Activated CD8-positive, alpha-beta memory T cell treated with anti-CD3 and anti-CD28 coated beads for 24 hours (primary cell): ENCODE measurements at places on chromosomes 12 and 14.

GRCh38 chr12:124321040-124321481 is 26.2 kb downstream of the RFLNA start:
- peak; percentile 88 for DNase-seq

DNA sequence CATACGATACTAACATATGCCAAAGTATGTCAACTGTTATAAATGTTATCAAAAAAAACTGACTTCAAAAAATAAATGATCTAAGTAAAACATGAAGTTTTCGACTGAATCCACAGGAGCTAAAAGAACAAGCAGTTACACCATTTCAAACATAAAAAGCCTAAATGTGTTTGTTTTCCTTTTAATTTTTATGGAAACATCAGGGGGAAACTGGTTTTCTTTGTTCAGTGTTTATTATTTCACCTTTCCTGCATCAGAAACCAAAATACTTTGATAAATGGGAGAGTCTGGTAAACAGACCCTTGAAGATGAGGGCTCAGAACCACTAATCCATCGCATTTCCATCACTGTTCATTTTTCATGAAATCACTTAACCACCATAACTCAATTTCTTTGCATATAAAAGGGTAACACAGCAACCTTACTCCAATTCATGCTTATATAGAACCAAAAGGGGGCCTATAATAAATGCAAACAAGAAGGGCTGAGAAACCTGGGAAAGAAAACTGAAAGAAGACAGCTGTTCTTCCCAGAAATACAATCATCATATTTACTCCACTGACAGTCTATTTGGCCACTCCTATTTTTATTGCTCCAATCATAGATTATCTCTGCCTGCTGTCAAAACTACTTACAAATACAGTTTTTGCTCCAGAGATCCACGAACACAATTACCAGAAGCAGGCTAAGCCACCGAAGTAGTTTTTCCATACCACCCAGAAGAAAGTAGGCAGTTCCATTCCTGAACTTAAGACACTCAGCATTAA is 17.0 kb downstream of the FGD6 start:
- DNase-seq = no peak

- DNase-seq = no peak
Measured at GRCh38 chr12:106280106-106280505, 22.4 kb upstream of the TCP11L2 start.

DNA sequence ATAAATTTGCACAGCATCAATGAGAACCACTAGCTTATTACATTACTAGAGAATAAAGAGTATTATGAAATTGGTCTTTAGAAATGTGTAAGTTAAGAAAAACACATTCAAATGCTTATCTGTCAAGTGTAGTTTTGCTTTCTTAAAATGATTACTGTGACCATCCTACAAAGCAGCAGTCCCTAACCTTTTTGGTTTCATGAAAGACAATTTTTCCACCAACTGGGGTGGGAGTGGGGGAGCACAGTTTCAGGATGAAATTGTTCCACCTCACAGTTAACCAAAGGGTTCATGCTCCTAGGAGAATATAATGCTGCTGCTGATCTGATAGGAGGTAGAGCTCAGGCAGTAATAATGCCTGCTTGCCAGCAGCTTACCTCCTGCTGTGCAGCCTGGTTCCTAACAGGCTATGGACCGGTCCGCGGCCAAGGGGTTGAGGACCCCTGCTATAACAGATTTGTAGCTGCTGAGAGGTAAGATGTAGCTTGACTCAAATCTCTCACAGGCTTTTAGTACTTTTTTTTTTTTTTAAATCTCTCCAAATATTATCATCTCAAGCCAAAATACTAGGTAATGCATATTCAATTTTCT is 45.4 kb downstream of the PPP4R3A start:
- no peak for DNase-seq

- no peak for DNase-seq
Measured at GRCh38 chr14:101364503-101365328, 196.6 kb upstream of the DIO3 start.

DNA sequence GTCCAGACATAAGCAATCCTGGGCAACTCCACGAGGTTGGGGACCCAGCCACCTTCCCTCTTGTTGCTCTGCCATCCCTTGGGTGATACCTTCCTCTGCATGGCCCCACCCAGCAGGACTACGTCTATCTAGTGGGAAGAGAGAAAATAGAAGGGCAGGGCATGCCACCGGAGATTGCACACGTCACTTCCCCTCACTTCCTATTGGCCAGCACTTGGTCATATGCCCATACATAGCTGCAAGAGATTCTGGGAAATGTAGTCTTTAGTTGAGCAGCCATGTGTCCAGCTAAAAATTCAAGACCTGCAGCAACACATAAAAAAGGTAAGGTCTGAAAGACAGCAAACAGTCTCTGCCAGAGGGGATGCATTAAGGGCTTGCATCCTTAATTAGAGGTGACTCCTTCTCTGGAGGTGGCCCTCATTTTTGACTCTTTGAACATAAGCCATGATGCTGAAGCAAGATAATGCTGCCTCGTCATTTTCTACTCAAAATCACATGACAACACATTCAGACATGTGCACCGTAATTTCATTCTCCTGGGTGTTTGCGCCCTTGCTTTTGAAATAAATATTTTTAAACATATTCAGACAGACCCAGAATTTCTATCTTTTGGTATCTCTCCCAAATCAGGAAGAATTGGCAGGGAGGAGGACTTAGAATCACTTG is 91.8 kb upstream of the PWP1 start:
- no peak for DNase-seq

DNA sequence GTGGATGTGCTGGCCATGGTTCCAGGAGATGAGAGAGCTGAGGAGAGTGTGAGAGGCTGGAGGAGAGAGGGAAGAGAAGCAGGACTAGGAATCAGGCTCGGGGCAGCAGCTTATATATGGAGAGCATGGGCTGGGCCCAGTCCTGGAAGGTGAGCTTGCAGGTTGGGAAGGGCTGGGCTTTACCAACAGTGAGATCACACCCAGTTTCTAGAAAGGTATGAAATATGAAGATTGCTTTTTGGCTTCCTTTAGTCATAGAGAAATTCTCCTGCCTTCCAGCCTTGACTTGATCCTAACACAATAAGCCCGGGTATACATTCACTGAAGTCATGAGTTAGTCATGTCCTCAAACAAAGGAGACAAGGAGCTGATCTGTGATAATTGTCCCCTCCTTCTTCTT is at the start of gene KRT6A:
KRT6A (minus strand) TSS at position 86 of the 400 bp plus-strand sequence; CDS start at position 17, 69 bp downstream.
- DNase-seq = no peak

- no peak for DNase-seq
Measured at GRCh38 chr12:63941166-63941800, 96.8 kb downstream of the SRGAP1 start.

DNA sequence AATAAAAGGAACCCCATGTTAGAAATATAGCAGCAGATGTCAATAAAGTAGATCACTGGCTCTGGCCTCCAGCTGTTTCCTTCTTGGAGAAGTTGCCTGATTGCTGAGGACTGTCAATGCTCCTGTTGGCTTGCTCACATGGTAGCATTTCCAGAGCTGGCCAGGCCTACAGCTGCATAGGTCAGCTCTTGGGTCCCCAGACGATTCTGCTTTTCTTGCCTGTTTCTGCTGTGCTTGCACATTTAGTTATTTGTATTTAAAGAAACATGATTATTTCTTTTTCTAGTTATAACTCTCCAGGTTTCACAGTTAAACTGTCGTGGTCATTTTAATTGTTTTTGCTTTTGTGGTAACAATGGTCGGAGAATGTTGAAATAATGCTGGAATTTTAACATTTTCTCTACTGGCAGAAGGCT is 7.2 kb downstream of the NAV3 start:
- DNase-seq = no peak

- peak; percentile 58 for DNase-seq
Measured at GRCh38 chr12:19432309-19433170, 6.8 kb upstream of the AEBP2 start.

DNA sequence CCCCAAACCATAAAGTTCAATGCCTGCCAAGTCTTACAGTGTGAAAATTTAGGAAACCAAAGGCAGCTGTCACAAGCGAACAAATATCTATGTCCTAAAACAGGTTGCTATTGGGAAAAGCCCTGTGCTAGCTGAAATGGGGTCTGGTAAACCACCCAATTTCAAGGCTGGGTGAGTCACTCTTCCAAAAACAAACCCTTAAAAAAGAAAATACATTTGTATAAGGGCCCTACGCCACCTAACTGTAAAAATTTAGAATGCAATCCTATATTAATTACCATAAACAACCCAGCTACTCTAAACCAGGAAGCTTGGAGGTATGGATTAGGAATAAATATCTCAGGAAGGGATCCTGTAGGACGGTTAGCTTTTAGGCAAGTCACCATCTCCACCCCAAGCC is 32.1 kb downstream of the PRMT8 start:
- DNase-seq = no peak

- DNase-seq = no peak
Measured at GRCh38 chr12:91417650-91418049, 235.0 kb upstream of the DCN start.

GRCh38 chr12:49187184-49187583 is 1.7 kb downstream of the TUBA1A start:
- peak; percentile 43 for DNase-seq

GRCh38 chr12:110708917-110709316 is 20.0 kb upstream of the HVCN1 start:
- no peak for DNase-seq

GRCh38 chr12:24561882-24562770 is 386.8 kb downstream of the BCAT1 start:
- peak; percentile 60 for DNase-seq

GRCh38 chr12:90129366-90130030 is 420.9 kb upstream of the ATP2B1 start:
- no peak for DNase-seq

DNA sequence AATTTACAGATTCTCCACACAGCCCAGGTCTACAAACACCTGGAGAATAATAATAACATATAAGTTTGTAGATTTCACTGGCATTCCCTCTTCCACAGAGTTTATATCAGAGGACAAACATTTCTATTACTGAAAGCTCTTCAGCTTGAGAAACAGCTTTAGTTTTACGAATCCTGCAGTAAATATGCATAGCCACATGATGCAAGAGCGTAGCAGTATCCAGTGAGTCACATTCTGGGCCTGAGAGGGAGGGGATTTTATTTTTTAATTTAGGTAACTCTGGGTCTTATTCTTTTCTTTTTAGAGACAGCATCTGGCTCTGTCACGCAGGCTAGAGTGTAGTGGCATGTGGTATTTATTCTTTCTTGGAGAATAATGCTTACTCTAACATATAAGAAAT is 1002.8 kb downstream of the TRHDE start:
- DNase-seq = no peak

- DNase-seq = no peak
Measured at GRCh38 chr14:22276913-22277816, 311.9 kb downstream of the DAD1 start.

DNA sequence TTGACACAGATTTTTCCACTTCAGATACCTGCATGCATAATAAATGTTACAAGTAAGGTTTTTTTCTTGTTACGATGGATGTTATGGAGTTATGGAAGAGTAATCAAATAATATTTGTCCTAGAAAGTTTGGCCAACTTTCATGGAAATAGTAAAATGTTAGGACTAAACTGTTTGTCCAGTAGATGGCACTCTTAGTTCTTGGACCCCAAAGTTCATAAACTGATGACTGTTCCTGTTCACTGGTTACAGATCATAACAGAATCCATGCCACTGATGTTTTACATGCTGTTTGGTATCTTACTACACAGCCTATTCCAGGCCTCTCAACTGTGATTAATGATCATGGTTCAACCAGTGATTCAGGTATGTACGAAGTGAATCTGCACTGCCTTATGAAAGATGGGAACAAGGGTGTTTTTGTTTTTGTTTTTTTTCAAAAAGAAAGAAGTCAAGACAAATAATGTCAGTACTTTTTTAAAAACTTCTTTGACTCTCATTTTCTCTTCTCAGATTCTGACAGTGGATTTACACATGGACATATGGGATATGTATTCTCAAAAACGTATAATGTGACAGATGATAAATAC is 48.8 kb upstream of the SLCO1C1 start:
- no peak for DNase-seq

DNA sequence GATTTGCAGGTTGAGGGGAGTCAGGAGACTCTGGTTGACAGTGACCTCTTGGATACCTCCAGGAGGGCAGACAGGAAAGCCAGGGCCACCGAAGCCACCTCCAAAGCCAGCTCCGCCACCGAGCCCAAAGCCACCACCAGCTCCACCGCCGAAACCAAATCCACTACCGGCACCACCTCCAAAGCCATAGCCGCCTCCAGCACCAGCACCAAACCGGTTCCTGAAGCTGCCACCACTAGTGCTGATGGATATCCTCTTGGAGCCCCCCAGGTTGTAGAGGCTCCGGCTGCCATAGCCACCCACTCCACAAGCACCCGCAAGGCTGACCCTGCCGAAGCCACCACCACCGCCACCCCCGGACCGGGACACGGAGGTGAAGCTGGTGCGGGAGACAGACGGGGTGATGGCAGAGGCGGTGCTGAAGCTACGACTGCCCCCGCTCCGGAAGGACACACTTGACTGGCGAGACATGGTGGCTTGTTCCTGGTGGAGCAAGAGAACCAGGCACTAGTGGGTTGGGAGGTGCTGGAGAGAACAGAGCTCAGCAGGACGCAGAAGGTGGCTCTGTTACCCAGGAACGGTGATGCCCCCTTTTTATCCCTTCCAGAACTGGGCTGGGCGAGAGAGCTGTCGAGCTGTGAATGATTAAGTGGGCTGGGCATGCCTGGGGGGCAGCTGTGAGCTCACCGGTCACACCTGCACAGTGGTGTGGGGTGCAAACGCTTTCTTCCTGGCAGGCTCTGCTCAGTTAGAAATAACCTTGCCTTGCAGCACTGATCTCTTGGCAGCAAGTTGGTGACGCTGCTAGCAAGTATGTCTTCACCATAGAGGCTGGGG is at the start of gene KRT5:
KRT5 (minus strand) TSS at position 569 of the 837 bp plus-strand sequence; CDS start at position 471, 98 bp downstream.
- peak; percentile 33 for DNase-seq

DNA sequence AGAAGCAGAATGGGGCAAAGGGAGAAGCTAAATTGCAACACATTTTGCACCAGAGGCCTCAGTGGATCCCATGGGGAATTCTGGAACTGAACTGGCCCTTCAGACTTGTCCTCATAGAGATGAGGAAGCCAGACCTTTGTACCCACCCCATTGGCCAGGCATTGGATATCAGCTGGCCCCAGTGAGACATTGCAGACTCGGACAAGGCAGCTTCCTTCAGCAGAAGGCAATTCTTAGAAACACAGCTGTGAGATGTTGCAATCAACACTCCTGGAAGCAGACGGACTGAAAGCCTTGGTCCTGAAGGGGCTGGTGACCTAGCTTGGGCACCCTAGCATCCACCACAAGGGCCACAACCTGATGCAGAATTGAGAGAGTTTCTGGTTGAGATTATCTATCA is 218.1 kb downstream of the MSRB3 start:
- no peak for DNase-seq

- no peak for DNase-seq
Measured at GRCh38 chr12:21444193-21445146, 7.0 kb downstream of the PYROXD1 start.

GRCh38 chr14:100688598-100689461 is 37.9 kb upstream of the DLK1 start:
- DNase-seq = no peak

GRCh38 chr14:68932231-68932630 is 46.9 kb downstream of the ACTN1 start:
- no peak for DNase-seq

GRCh38 chr12:90653040-90653439 is 301.9 kb downstream of the CCER1 start:
- no peak for DNase-seq

- no peak for DNase-seq
Measured at GRCh38 chr14:71487941-71488340, 444.3 kb upstream of the RGS6 start.
